Trophoblast cell (in vitro differentiated cells and primary cell): ENCODE measurements at places on chromosomes 2 and 18.
A peak's percentile ranks its signal among the peaks of the same experiment; 100 is the strongest.

DNA sequence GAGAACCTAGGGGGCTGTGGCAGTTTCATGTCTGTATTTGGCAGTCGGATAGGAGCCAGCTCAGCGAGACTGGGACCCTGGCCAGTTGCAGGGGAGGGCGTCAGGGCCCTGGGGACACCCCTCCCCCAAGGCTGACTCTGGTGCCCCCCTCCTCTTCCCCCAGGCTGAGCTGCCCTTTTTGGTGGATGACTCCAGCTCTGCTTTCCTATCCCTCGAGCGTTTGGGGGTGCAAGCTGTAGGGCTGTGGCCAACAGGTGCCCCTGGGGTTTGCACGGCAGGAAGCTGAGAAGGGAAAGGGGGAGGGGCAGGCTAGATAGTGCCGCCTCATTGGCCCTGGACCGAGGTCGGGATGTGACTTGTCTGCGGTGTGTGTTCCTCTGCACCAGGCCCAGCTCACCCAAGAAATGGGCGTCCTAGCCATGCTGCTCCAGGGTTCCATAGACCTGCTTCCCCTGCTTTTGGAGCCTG, 26.4 kb downstream of the SPEG start:
- DNase-seq: no peak

DNA sequence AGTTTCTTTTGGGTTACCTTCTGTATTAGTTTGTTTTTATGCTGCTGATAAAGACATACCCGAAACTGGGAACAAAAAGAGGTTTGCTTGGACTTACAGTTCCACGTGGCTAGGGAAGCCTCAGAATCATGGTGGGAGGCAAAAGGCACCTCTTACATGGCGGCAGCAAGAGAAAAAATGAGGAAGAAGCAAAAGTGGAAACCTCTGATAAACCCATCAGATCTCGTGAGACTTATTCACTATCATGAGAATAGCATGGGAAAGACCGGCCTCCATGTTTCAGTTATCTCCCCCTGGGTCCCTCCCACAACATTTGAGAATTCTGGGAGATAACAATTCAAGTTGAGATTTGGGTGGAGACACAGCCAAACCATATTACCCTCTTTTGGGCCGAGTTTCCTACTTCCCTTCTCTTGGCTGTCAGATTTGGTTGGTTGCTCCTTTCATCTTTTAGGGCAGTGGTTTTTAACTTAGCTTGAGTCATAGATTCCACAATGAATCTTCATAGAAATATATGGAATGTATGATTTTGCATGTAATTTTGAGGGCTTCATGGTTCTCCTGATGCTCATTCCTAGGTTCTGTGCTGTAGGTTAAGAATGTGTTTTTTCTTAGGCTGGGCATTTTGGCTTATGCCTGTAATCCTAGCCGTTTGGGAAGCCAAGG, 44.2 kb downstream of the CEP192 start:
- no peak for DNase-seq

- no peak for DNase-seq
Measured at GRCh38 chr18:75220551-75221355, 10.2 kb downstream of the TSHZ1 start.

DNA sequence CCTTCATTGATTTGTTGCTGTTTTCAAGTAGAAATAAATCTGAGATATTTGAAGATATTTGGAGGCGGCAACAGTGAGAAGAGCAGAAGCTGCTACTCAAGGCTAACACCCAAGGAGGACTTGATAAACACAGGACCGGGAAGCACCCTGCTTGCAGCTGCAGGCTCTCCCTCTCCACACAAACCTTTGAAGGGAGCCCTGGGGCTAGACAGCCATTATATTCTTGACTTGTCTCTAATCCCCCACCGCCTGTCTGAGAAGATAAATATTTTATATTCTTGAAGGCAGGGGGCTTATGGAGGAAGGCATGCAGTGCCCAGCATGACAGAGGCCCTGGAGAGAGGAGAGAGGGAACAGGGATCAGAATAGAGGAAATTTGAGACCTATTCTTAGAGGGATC, 50.9 kb upstream of the SMAD2 start:
- DNase-seq: no peak

DNA sequence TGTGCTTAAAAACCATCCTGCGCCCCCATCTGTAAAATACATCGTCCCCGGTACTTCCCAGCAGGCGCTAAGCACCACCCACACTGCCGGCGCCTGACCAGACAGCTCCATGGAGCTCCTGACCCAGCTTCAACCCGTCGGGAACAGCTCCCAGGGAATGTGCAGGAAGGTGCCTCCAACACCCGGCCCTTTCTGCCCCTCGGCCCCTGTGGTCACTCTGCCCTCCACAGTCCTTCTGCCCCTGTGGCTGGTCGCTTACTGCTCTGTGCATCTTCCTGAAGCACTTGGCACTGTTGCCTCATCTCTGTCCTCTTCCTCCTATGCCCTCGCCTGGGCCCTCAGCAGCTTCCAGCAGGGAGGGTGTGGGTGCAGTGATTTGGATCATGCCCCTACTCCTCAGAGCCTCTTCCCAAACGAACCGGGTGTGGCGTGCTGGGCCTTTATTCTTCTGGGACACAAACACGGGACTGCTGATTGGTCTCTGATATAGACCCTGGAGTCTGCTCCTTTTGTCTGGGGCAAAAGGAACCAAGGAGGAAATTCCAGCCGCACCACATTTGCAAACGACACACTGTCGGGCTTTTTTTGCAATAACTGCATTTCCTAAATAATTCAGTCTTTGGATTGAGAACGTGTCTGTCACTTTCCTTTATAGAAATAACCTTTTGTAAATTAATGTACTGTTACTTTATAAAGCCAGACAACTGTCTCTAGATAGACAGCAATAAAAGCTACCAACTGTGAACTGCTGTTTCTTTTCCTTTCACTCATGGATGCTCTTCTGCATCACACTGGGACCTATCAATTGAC, 65.9 kb downstream of the ADI1 start:
- no peak for DNase-seq

DNA sequence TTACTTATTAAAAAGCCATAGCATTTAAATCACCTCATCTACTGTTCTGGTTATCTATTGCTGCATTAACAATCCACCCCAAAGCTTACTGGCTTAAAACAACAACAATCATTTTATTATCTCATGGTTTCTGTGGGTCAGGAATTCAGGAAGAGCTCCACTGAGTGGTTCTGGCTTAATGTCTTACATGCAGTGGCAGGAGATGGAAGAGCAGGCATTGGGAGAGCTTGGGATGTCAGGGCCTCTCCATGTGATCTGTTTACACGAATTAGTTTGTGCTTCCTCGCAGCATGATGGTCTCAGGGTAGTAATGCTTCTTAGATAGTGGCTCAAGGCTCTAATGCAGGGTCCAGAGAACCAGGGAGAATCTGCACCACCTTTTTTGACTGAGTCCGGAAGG, 14.4 kb upstream of the REL start:
- DNase-seq: no peak

- peak; percentile 90 for DNase-seq
Measured at GRCh38 chr2:24490181-24490689, 819 bp upstream of the NCOA1 start.

DNA sequence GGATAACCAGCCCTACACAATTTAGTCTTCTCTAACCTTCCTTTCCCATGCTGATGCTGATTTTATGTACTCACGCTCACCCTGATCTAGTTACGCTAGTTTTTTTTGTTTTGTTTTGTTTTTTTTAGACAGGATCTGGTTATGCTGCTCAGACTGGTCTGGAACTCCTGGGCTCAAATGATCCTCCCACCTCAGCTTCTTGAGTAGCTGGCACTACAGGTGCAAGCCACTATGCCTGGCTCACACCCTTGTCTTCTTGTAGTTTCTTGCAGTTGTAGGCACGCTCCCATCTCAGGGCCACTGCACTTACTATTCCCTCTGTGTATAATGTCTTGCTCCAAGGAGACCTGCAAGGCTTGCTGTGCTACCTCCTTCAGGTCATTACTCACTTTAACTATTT, 6.2 kb downstream of the PELI1 start:
- peak; percentile 50 for DNase-seq

DNA sequence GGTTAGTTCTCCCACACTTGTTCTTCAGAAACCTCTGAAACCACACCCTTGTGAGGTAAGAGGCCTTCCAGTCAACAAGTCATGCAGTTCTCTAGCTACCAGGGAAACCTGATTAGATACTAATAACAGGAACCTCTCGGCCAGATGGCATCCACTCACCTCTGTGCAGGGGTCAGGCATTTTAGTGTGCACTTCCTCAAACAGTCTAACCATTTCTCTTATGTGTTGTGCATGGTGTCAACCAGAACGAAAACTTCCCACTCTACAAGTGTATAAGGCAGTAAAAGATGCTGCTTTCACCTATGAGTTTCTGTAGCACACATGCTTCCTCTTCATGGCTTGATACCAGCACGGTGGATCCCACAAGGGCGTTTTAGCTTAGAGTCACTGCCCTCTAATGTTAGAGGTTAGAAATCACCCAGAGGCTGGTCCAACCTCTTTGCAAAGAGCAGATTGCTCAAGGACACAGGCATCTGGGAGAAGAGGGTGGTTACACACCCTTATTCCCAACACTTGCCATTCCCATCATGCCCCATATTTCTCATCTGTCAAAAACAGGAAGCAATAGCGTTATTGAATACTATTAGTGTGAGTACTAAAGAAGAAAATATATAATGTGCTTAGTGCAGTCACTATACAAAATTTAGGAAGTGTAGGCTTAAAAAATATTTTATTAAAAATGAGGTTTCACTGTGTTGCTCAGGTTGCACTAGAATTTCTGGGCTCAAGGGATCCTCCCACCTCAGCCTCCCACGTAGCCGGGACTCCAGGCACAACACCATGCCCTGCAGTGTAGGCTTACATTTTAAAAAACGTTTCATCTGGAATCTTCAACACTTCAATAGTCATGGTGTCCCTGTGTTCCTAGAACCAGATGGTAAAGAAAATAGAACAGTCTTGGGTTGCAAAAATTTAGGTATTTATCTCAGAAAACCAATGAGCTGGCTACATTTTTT, 34.5 kb upstream of the RAB31 start:
- DNase-seq: peak; percentile 90

GRCh38 chr2:146734821-146735190, 1110.0 kb upstream of the ACVR2A start:
- no peak for DNase-seq

- peak; percentile 67 for DNase-seq
Measured at GRCh38 chr2:84700006-84700405, 180.9 kb downstream of the TRABD2A start.

DNA sequence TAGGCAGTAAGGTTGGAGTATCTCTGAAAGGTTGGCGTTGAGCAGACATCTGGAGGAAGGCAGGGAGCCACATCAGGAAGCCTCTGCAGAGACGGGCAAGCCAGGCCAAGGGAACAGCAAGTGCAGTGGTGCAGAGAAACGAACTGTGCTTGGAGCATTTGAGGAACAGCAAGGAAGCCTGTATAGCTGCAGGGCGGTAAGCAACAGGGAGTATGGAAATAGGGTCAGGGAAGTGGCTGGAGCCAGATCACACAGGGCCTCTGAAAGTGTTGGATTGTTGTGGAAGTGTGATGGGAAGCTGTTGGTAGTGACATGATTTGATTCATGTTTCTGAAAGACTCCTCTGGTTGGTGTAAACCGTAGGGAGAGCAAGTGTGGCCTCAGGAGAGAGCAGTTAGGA, 13.4 kb upstream of the TMEM237 start:
- DNase-seq: no peak

DNA sequence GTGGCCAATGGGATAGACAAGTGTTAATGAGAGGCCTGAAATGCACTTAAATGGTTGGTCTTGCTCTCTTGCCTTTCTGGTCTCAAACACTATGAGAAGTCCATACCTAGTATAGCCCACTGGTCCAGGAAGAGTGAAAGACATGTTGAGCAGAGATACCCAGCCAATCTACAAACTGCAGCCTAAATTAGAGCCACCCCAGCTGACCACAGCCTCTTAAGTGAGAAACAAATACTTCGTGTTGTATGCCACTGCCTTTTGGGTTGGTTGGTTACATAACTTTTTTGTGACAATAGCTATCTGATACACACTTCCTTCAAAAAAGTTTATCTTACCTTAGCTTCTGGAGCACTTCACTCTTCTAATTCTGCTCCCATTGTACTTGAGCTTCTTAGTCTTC, 8.8 kb upstream of the EXOC6B start:
- no peak for DNase-seq

DNA sequence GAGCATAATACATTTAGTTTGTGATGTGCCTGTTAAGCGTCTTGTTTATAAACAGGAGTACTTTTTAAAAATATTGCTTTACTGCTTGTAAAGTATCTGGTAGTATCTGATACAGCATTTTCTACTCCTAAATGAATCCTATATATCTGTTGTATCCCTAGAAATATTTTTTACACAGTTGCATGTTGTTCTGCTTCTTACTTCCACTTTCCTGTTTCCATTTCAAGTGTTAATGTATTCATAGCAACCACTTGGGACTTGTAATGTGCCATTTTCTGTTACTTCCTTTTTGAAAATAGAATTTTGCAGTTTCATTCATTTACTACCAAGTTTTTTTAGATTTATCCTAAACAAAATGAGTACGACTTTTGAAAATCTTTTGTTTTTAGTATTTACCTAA, 24.9 kb downstream of the CCNT2 start:
- DNase-seq: no peak

- no peak for DNase-seq
Measured at GRCh38 chr18:60981682-60982328, 351.4 kb upstream of the CDH20 start.

- DNase-seq: no peak
Measured at GRCh38 chr18:28802546-28802945, 625.6 kb upstream of the CDH2 start.

GRCh38 chr2:26612034-26612433, 29.1 kb downstream of the CIB4 start:
- DNase-seq: no peak

DNA sequence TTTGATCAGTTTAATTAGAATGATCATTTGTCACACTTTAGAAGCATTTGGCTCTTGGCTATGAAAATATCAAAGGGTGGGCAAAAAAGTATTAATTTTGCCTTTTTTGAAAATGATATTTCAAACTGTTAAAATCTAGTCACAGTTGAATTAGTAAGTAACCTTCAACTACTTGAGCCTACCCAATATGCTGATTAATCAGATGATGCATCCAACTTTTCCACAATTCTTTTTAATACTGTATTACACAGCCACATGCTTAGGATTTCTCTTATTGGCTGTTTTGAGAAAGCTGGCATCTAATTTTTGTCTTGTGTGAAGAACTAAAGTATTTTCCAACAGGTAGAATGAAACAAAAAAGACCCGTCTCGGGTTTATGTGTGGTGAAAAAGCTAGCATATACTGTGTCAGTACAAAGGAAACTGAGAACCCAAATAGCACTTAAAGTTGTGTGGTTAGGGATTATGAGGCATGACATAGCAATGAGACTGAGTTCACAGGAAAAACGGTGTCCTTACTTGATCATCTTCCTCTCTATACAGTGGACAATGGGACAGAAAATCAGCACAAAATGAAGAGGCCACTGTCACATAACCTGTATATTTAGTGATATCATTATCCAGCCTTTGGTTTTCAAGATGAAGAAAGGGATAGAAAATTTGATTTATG, 11.7 kb downstream of the OSBPL6 start:
- DNase-seq: no peak

- DNase-seq: no peak
Measured at GRCh38 chr2:10196110-10196892, 73.8 kb downstream of the RRM2 start.

DNA sequence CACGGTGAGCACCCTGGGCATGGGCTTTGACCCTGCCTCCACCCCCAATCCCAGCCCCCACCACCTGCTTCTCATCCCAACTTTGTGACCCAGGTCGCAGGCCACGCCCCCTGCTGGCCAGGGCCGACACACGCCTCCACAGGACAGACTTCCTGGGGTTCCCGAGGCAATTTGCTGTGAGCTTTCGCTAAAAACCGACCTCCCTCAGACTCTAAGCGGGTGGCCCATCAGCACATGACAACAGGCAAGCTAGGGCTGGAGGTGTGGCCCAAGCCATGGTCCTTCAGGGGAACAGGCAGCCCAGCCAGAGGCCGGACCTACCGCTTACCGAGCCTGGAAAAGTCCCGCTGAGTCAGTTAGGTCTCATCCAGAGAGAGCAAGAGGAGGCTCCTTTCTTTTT, 31.9 kb downstream of the C1QL2 start:
- DNase-seq: no peak
